Renal pelvis (tissue), 12 donors: ENCODE measurements at places on chromosomes 7 and 10. TPM values are rescaled to one million over a fixed set of nuclear protein-coding genes. Genes with fewer than 3 reads are reported as not detected.

- no peak for DNase-seq
These were observed 27.8 kb downstream of the RHEB start for GRCh38 chr7:151491859-151492258.

GRCh38 chr10:15280462-15280861, 90.6 kb downstream of the FAM171A1 start:
- no peak for DNase-seq

GRCh38 chr7:51357821-51358220, 41.2 kb upstream of the COBL start:
- no peak for DNase-seq

DNA sequence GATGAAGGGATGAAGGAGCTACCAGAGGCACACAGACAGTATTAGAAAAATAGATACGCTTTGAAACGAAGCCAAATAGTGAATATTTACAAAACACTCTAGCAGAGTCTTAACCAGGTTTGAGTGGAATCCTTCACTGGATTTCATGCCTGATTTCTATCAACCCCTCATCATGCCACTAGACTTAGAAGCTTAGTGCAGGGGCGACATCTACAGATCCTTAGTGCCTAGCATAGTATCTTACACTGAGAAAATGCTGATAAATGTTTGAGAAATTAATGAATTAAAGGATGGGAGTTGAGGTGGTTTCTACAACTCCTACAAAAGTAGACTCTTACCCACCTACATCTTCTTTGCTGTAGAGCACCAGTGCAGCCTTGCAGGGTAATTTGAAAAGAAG, 54.7 kb upstream of the CCNJ start:
- no peak for DNase-seq

Gene INA
- polyA plus RNA-seq: 0.31 TPM

Gene FAM131B
- 2.3 TPM for polyA plus RNA-seq
